ENCODE measurements at places on chromosomes 4 and X.

- DNase-seq = no peak
Observed at GRCh38 chrX:119755981-119756533, 2.3 kb upstream of the SOWAHD start.

DNA sequence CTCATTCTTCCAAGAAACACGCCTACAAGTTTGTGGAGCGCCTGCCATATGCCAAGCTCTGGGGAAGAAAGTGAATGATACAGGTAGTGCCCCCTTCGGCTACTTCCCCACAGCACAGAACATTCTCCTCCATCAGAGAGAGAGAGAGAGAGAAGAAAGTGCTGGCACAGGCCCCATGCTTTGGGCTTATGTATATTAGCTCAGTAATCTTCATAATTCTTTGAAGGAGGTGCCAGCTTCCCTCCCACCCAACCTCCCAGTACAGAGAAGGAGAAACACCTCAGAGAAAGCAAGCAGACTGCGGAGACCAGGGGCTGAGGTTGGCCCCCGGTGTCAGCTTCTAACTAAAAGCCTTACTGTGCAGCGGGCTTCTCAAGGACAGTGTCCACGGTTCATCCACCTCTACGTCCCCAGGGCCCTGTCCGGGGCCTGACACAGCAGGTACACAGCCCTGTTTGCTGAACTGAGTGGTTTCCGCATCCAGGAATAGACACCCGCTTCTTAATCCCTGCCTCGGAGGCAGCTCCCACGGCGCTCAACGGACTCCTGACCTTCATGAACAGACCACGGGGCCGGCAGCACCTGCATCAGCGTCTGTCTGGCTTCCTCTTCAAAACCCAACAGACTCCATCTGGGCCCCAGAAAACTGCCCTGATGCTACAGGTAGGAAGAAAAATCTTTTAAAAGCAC lies 50.2 kb downstream of the JAKMIP1 start:
- DNase-seq = no peak

GRCh38 chr4:89898304-89898716 lies 3.7 kb downstream of the MMRN1 start:
- DNase-seq = peak; percentile 76

DNA sequence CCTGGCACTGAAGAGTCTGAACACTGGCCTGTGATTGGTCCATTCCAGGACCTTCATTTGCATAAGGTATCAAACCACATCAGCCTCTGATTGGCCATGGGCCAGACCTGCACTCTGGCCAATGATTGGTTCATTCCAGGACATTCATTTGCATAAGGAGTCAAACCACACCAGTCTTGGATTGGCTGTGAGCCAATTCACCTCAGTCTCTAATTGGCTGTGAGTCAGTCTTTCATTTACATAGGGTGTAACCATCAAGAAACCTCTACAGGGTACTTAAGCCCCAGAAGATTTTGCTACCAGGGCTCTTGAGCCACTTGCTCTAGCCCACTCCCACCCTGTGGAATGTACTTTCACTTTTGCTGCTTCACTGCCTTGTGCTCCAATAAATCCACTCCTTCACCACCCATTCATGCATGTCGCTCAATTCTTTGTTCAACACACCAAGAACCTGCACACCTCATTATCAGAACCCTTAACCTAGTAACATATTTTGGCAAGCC lies 14.2 kb upstream of the HERC5 start:
- DNase-seq = no peak

DNA sequence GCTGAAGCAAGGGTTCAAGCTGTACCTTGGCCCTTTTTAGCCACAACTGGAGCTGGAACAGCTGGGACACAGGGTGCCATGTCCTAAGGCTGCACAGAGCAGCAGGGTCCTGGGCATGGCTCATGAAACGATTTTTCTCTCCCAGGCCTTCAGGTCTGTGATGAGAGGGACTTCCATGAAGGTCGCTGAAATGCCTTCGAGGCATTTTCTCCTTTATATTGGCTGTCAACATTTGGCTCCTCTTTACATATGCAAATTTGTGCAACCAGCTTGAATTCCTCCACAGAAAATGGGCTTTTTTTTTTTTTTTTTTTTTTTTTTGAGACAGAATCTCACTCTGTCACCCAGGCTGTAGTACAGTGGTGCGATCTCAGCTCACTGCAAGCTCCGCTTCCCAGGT lies 430.8 kb downstream of the PCDH11X start:
- no peak for DNase-seq

DNA sequence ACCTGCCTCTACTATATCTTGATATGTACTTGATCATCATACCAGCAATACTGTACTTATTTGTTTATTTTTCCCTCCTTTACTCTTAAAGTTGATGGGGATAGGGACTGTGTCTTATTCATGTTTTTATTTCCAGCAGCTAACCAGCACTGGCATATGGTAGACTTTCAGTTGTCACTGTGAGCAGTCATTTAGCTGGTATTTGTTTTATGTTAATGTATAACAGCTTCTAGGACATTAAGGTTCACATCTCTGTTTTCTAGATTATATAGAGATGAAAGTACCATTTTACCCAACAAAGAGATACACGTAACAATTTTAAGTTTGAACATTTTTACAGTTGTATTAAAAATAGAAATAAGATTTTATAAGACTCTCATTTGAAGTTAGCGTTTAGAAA lies 17.9 kb downstream of the METTL14 start:
- DNase-seq = no peak

DNA sequence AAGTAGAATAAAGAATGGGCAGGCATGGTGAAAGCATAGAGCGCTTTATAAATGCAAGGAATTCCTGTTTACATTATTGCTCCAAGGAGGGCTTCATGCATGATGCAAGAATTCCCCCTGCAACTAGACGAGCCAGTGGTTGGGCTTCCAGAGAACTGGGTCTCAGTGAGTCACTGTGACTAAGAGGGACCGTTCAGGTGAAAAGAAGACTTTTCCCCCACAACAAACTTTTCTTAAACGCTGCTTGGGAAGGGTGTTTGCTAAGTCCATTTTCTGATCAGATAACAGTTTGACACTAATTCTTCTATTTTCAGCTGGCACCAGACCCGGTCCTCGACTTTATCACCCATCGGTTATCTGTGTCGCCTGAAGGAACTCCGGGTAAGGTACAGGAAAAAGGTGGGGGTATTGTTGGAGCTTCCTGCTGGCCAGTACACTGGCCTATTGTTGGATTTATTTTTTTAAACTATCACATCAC lies 40.1 kb downstream of the LDB2 start:
- DNase-seq = no peak

GRCh38 chrX:130330706-130331105 lies 9.0 kb upstream of the SLC25A14 start:
- peak; percentile 65 for DNase-seq

DNA sequence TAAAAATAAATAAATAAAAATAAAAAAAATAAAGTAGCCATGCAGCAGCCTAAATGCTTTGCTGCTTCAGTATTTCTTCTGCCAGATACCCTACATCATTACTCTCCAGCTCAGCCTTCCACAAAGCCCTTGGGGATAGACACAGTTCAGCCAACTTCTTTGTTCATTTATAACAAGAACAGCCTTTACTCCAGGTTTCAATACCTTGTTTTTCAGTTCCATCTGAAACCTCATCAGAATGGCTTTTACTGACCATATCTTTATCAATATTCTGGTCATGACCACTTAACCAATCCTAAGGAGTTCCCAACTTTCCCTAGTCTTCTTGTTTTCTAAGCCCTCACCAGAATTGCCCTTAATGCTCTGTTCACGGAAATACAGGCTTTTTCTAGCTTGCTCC lies 128.3 kb upstream of the MED14 start:
- DNase-seq = no peak

- no peak for DNase-seq
Observed at GRCh38 chr4:5544762-5545161, 163.6 kb downstream of the EVC2 start.

DNA sequence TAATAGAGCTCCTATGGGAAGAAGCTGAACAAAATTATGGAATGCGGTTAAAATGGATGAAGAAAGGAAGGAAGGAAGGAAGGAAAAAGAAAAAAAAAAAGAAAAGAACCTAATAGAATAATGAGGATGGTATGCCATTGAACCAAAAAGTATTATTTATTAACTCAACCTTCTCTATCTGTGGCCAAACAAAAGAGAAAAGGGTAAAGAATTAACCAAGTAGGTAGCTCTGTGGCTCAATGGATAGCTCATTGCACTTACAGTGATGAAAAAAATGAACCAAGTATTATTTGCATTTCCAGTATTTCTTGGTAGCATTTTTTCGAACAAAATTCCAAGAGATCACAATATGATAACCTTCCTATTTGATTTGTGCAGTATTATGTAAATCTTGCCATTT lies 56.9 kb upstream of the SLC39A8 start:
- no peak for DNase-seq

DNA sequence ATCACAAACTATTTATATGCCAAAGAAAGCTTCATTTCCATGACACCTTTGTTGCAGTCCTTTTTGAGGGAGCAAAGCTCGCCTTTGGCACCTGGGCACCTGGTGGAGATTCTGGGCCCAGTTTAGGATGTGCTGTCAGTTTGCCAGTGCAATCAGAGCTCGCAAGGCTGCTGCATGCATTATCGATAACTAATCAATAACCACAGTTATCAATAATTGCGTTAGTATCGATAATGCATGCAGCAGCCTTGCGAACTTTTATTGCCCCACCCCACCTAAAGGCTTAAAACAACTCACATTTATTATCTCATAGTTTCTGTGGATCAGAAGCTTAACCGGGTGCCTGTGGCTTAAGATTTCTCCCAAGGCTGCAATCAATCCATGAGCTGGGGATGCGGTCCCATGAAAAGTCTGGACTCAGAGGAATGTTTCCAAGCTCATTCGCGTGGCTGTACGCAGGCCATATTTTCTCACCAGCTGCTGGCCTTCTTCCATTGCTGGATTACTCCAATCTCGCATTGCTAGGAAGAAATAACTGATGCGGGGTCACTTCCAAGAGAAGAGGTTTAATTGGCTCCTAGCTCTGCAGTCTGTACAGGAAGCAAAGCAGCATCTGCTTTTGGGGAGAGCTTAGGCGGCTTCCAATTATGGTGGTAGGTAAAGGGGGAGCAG lies 6.2 kb upstream of the AFAP1 start:
- no peak for DNase-seq

DNA sequence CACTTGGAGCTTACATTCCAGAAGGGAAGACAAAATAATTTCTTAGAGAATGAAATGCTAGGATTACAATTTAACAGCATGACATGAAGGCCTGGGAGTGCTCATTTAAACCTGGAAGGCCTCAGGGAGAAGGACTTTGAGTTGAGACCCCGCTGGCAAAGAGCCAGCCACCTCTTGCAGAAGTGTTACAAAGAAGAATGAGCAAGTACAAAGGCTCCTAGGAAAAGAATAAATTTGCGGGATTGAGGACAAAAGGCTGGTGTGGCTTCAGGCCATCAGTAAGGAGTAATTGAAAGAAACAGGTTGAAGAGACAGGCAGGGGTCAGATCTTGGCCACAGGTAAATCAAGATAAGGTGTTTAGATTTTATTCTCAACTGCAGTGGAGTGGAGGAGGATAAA lies 3.1 kb upstream of the ELOVL6 start:
- no peak for DNase-seq

- DNase-seq = no peak
Observed at GRCh38 chr4:97123573-97123972, 1019.7 kb downstream of the STPG2 start.

- DNase-seq = no peak
Observed at GRCh38 chr4:41178372-41179370, 35.7 kb downstream of the APBB2 start.

DNA sequence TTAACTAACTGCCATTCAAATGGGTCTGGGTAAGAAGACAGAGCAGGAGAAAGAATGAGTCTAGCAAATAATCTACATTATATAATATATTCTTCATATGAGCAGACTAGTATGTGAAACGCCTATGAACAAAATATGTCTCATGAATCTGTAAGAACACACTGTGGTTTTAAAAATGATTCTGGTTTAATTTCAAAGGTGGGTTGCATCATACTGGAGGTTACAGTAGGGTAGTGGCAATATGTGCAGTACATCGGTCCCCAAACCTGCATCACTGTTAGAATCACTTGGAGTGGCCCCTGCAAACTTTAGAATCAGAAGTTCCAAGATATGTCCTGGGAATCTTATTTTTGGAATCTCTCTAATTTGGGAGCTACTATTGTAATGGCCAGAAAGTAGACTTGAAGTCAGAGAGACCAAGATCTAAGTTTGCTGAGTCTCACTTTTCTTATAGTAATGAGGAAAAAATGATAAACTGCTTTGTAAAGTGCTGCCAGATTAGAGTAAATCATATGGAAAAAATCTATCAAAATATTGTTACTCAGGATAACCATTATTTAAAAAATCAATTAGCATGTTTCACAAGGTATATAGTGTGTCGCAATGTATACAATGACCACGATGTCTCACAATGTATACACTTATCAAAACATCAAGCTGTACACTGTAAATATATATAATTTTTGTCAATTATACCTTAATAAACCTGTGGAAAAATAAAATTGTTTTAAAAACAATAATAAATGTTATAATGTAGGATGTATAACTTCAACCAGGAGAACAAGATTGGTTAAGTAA lies 37.9 kb upstream of the ARSJ start:
- no peak for DNase-seq

DNA sequence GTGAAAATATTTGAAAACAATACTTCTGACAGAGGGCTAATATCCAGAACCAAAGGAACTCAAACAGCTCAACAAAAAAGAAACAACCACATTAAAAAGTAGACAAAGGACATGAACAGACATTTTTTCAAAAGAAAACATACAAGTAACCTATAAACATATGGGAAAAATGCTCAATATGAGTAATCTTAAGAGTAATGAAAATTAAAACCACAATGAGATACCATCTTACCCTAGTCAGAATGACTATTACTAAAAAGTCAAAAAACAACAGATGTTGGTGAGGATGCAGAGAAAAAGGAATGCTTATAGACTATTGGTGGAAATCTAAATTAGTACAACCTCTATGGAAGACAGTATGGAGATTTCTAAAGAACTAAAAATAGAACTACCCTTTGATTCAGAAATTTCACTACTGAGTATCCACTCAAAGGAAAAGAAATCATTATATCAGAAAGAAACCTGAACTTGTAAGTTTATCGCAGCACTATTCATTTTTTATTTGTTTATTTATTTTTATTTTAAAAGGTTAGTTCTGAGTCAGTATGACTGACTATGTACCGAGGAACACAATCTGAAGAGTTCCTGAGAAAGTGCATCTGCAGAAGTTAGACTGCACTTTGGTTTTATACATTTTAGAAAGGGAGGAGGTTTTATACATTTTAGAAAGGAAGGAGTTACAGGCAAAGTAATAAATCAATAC lies 231.3 kb downstream of the INPP4B start:
- no peak for DNase-seq

- no peak for DNase-seq
Observed at GRCh38 chr4:41477181-41477905, 60.6 kb upstream of the LIMCH1 start.

- peak; percentile 75 for DNase-seq
Observed at GRCh38 chrX:9464435-9465371, at the start of gene TBL1X. Gene TBL1X (plus strand): TSS chrX:9465058. CDS start chrX:9653587, 188,529 bp downstream.

GRCh38 chr4:65668201-65669089 lies 1.8 kb downstream of the EPHA5 start:
- no peak for DNase-seq

- peak; percentile 30 for DNase-seq
Observed at GRCh38 chrX:110125446-110126162, 122.7 kb downstream of the TMEM164 start.

All from Caco-2 (cell line).